ENCODE measurements at places on chromosomes 16 and 17.

- DNase-seq: peak; percentile 48
These were observed 4.8 kb downstream of the IL4R start for GRCh38 chr16:27318392-27319256.

- DNase-seq: no peak
These were observed 150.7 kb downstream of the SOCS1 start for GRCh38 chr16:11105038-11105903.

- peak; percentile 59 for DNase-seq
These were observed 485 bp downstream of the DYNLL2 start for GRCh38 chr17:58083491-58084316.

GRCh38 chr17:76240461-76241203 lies at the start of gene RNF157:
TSS of gene RNF157 (minus strand) at chr17:76240493. CDS start at chr17:76240240, 253 bp downstream.
- no peak for DNase-seq

DNA sequence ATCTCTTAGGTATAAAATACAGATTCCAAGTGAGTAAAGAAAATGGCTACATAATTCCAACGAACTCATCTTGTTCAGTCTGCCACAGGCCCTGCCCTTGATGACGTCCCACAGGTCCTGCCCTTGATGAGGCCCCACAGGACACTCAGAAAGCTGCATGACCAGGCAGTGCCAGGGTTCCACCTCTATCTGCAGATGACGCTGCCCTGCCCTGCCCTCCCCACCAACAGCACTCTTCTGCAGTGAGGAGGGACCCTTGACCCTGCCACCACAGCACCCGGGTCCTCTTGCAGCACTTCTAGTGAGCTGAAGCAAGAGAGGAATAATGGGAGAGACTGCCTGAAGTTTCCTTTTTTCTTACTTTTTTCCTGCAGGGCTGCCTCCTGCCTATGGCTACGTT lies 118.4 kb downstream of the VPS53 start:
- DNase-seq: no peak

DNA sequence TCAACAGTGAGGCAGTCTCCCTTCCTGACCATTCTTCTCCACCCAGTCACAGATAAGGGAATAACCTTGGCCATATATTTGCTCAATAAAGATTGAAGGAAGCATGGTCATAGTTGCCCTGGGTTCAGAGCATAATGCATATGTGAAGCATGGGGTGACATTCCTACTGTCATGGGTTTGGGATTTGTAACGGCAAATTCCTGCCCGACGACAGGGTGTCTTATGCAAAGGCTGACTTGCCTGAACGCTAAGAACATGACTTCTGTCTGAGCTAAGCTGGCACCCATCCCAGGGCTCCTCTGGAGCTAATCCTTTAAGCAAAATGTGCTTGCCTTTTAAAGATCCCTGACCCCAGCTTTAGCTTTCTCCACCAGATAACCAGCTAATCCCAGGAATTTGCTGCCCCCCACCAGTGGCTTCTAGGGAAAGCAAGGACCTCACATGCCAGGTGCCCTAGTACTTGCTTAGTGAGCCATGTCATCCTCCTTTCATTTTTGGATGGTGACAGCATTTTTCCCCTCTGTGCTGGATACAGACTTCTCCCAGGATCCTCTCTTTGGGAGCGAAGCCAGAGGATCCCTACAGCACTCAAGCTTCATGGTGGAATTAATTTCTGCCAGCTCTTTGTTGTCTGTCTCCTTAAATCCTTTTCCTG lies 11.7 kb downstream of the SLC7A6OS start:
- no peak for DNase-seq

GRCh38 chr16:30032083-30032819 lies 1.2 kb upstream of the TLCD3B start:
- DNase-seq: peak; percentile 52

DNA sequence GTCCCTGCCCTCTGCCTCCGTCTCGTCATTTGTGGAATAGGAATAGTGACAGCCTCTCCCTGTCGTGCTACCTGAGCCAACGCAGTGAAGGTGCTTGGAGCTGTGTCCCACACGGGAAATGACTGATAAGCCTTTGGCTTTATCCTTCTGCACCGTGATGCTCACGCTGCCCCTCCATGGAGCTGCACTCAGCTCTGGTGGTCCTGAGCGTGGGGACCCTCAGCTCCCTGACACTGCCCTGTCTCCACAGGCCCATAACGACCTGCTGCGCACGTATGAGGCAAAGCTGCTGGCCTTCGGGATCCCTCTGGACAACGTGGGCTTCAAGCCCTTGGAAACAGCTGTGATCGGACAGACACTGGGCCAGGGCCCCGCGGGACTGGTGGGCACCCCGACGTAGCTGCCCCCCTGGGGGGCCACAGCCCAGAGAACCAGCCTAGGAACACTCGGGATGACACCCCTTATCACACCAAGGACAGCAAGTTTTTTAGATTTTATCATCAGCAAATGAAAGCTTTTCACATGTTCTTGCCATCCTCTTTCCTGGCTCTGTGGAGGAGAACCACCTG lies 23.8 kb upstream of the DBNDD1 start:
- DNase-seq: no peak

GRCh38 chr17:60501589-60501988 lies 24.5 kb downstream of the APPBP2 start:
- no peak for DNase-seq
